ENCODE measurements at places on chromosomes 4 and X. TPM values are rescaled to one million over a fixed set of nuclear protein-coding genes. Genes with fewer than 3 reads are reported as not detected.

GRCh38 chrX:16119353-16120220 lies 3.8 kb upstream of the GRPR start:
- DNase-seq: no peak

GRCh38 chrX:108001218-108001814 lies 19.1 kb upstream of the TEX13B start:
- no peak for DNase-seq

- no peak for DNase-seq
Observed at GRCh38 chr4:8093587-8094274, 64.9 kb downstream of the ABLIM2 start.

Gene SLITRK4
- total RNA-seq: 0.71 TPM

Gene CTAG2
- total RNA-seq: not detected

Gene HSFX2
- not detected for total RNA-seq

Gene PDZD4
- 8.1 TPM for total RNA-seq

Data from lung (tissue), 17 donors.